ENCODE measurements at places on chromosomes 6 and 20. TPM values are rescaled to one million over a fixed set of nuclear protein-coding genes. Genes with fewer than 3 reads are reported as not detected.

CLPSL2 gene
- not detected for total RNA-seq

TINAG gene
- total RNA-seq = not detected

DNA sequence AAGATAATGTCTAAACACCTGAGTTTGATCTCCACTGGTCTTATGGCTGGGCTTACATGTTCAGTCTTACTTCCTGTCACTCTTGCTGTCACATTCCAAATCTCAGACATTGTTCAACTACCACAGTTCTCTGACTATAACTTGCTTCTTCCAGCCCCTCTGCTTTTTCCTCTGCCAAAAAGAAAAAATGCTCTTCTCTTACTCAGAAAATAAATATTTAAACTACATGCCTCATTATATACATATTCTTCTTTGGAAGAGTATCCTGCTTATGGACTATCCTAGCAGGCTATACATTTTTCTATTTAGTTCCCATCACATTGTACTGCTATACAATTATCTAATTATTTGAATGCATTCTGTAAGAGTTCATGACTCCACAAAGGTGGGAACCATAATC is 175.4 kb downstream of the TBC1D32 start:
- DNase-seq = no peak

DNA sequence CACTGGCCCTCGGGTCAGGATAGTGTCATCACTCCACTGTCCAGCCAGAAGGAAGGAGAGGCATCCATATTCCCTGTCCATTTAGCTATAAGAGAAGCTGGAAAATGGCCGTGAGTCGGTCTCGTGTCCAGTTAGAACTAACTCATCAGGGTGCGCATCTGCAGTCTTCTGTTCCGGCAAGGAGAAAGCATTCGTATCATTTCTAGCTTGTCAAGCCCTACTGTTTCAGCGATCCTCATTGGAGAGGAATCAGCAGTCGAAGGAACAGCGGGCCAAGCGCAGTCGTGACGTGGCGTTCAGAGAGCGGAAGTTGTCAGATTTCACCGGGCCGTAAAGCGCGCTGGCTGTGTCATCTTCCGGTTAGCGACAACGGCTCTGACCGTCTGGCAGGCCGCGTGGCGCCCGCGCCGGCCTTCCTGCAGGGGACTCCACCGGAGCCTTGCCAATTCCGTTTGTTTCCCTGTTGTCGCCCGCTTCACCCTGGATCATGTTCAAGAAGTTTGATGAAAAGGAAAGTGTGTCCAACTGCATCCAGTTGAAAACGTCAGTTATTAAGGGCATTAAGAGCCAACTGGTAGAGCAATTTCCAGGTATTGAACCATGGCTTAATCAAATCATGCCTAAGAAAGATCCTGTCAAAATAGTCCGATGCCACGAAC is 32.9 kb downstream of the HM13 start:
- DNase-seq = peak; percentile 87

- DNase-seq = no peak
Observed at GRCh38 chr20:56451056-56451765, 17.2 kb upstream of the RTF2 start.

DNA sequence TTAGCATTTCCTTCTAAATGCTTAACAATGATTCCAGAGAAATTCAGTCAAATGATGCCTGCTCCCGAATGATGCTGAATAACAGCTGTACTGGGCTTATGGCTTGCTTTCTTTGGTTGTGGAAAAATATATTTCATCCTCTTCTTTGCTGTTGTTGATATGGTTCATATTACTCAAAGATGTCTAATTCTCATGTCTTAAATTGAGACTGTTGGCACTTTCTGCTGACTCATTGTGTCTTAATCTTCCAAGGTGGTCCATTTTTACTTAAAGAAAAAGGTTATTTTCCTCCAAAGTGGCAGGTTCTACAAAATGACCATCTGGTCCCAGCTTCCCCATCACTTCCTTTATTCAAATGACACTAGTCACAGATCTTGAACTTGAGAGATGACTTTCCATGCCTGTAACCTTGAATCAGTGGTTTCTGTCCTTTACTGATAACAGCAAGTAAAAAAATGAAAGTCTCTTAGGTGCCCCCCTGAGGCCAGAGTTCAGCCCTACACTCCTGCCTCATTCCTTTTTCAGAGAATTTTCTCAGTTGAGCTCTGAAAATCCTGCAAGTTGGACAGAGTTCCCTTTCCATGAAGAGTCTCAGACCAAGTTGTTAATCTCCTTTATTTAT is 6.9 kb downstream of the SNAP25 start:
- DNase-seq = peak; percentile 50

DNA sequence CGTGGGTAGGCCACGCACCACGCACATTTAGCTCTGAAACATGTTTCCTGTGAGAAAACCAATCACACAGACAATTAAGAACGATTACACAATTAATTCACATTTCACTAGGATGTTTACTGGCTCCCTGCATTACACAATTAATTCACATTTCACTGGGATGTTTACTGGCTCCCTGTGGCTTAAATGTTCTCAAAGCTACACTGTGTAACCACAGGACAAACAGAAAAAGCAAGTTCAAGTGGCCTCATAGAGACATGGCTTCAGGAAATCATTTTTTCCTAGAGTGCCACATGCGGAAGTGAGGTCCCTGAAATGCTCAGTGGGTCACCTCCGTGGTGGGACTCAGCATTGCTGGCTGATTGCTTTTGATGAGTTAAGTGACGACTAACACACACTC is 61.7 kb upstream of the XRN2 start:
- no peak for DNase-seq

DNA sequence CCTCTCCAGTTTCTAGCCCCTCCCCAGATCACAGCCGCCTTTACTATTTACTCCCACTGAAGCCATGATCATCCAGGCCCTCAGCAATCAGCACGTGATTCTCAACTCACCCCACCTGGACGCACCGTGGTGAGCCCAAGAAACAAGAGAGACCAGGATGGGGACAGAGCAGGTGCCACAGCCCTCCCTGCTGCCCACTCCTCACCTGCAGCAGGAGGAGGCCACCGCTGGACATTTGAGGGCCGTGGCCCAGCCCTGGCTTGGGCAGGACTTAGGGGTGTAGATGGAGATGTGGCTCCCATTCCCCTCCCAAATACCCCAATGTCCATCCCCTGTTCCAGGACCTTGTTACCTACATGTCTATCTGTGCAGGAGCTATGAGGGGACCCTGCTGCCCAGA is 20.3 kb downstream of the HLA-F start:
- DNase-seq = no peak

All from HT1080 (cell line).